Stimulated activated CD4-positive, alpha-beta T cell treated with anti-CD3 and anti-CD28 coated beads, Interleukin-4, amount 100 ng/mL, for 4 hours (primary cell): ENCODE measurements at places on chromosomes 7 and 10.

DNA sequence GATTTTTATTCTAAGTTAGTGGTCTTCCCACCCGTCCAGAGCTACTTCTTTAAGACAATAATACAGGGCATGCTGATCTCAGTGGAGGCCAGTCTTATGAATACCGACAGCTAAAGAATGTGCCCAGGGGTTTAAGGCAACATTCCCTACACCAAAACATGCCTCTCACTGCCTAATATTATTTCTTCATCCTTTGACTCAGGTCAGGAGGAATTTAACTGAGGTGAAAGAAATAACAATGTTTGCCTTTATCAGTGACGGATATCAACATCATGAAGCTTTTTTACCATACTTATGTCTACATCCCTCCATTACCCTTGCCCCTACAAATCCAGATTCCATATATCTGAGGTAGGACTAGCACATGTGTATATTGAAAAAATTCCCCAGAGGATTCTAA is 33.3 kb upstream of the TES start:
- no peak for DNase-seq

DNA sequence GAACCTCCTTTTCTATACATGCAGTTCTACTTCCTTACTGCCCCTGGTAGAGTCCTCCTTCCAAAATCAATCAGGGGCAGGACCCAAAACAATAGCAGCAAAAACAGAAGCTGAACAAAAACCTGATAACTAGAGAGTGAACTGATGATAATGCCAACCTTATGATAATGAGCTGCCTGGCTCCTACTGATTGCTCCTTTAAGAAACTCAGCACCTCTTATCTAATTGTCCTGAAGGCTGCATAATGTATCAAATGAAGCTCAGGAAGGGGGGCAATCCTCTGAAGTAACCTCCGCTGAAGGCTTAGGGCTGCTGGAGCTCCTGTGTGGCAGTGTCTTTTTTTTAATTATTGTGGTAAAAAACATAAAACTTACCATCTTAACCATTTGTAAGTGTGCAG is 257.0 kb downstream of the PHTF2 start:
- DNase-seq = no peak

DNA sequence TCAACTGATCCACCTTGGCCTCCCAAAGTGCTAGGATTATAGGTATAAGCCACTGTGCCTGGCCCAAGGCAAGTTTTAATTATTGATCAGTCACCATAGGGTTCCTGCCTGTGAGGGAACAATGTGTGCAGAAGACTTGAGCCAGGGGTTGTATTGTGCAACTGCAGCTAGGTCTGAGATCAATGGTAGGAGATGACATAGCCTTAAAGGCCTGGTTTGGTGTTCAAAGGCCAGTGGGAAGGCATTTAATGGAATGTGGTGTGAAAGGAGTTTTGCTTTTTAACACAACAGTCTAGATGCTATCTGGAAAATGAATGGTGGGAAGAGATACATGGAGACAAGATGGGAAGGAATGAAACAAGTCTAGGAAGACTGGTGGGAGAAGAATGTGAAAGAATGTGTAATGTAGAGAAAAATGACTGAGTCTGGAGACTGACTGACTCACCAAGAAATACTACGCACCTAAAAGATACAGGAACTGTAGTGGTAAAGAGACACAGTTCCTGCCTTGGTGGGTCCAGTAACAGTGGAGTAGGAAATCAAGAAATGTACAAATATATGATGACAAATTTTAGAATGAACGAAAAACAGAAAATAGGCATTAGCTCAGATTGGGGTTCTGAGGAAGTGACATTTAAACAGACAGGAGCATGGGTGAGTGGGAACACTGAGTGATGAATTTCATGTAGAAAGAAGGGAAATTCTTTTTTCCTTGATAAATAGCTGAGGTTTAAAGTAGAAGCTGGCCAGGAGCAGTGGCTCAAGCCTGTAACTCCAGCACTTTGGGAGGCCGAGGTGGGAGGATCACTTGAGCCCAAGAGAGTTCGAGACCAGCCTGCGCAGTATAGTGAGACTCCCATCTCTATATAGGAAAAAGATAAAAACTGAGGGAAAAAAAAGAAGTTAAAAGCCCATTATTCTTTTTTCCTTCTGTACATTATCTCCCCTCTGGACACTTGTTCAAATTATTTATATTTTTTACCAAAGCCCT is 9.4 kb downstream of the HNRNPF start:
- DNase-seq = no peak

DNA sequence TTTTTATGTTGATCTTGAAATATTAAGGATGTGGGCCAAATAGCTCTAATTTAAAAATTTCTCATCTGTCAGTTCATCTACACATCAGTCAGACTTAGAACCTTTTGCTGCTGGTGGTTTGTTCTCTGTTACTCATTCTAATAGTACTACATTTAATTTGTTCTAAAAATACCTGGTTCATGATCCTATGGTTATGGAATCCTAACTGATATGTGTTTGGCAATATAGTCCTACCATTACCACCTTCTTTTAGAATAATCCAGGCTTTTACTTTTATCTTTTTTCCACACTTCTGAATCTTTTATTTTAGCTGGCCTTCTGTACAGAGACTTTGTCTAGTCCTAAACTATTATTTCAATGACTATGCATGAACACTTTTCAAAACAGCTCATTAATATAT is 116.9 kb downstream of the SVOPL start:
- DNase-seq = no peak

GRCh38 chr7:107090457-107090856 is 46.0 kb downstream of the PRKAR2B start:
- DNase-seq = no peak

GRCh38 chr7:46383605-46384004 is 462.5 kb upstream of the IGFBP3 start:
- DNase-seq = no peak
